ENCODE measurements at places on chromosomes 6 and 20.

GRCh38 chr6:127784468-127784867 is 116.4 kb downstream of the THEMIS start:
- no peak for DNase-seq

GRCh38 chr20:43037605-43038309 is 151.9 kb downstream of the PTPRT start:
- DNase-seq: no peak

- DNase-seq: peak; percentile 57
Observed at GRCh38 chr20:62651285-62652021, 9.2 kb downstream of the SLCO4A1 start.

GRCh38 chr20:59786801-59787537 is 146.5 kb downstream of the SYCP2 start:
- DNase-seq: no peak

- DNase-seq: no peak
Observed at GRCh38 chr20:14055127-14055742, 59.9 kb downstream of the MACROD2 start.

- no peak for DNase-seq
Observed at GRCh38 chr6:141550471-141550870, 582.3 kb upstream of the GJE1 start.

GRCh38 chr6:170099387-170099786 is 191.5 kb downstream of the DLL1 start:
- DNase-seq: no peak

DNA sequence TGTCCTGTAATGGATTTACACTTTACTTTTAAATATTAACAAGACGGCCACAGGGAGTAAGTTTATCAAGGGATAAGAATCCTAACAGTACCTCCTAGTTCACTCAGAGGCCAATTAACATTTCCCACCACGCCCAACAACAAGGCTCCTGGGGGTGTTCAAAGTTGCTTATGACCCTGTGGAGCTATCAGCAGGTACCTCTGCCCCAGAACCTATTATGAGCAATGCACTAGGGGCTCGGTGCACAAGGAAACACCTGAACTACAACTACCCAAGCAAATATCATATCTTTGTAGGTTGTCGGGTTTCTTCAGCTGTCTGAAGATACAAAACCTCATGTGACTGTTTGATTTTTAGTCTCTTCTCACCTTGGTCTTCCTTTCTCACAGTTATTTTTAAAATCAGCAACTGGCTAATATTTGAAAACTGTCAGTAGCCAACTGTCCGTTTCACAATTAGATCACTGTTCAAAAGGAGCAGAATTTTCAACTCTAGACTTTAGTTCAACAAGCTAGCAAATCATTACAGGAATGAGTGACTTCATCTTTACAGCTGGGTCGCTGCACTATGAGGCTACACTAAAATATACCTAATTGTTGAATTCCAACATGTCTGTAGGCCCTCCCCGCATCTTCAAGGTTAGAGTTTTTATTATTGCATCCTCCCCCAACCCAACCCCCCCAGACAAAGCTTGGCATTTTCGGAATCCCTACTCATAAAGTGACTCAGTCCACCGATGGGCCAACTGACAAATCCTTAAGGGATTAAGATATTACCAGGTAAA is 38.1 kb downstream of the B4GALT5 start:
- DNase-seq: no peak

GRCh38 chr6:147675281-147675680 is 166.8 kb downstream of the SAMD5 start:
- no peak for DNase-seq

Measured in breast epithelium (tissue), 4 donors.